PC-3 (cell line): ENCODE measurements at places on chromosomes 16 and 17.

GRCh38 chr17:60067871-60068270, 10.8 kb downstream of the HEATR6 start:
- no peak for DNase-seq

GRCh38 chr17:16313139-16314090, 39.9 kb downstream of the CENPV start:
- DNase-seq, result no peak

DNA sequence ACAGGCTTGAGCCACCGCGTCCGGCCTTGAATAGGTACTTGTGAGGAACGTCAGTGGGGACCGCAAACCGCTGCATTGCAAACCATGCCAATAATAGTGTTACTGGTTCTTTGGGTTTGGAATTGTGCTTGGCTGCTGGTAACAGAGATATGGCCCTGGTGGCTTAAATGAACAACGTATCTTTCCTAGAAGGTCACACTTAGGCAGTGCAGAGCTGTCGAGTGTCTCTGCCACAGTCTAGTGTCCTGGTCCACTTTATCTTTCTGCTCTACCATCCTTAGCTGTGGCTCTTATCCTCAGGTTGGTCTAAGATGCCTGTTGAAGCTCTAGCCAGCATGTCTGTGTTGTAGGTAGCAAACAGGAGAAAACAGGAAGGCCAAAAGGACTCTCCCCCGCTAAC, 262.1 kb downstream of the SNX29 start:
- DNase-seq, result no peak

- no peak for DNase-seq
Measured at GRCh38 chr17:80967404-80967872, 24.2 kb upstream of the CHMP6 start.

GRCh38 chr16:11978080-11978479, 1.5 kb downstream of the SNX29 start:
- no peak for DNase-seq
